Stimulated activated CD4-positive, alpha-beta T cell treated with anti-CD3 and anti-CD28 coated beads, TNF-alpha, amount 100 ng/mL, for 48 hours (primary cell): ENCODE measurements at places on chromosomes 2 and 18.
A peak's percentile ranks its signal among the peaks of the same experiment; 100 is the strongest.

DNA sequence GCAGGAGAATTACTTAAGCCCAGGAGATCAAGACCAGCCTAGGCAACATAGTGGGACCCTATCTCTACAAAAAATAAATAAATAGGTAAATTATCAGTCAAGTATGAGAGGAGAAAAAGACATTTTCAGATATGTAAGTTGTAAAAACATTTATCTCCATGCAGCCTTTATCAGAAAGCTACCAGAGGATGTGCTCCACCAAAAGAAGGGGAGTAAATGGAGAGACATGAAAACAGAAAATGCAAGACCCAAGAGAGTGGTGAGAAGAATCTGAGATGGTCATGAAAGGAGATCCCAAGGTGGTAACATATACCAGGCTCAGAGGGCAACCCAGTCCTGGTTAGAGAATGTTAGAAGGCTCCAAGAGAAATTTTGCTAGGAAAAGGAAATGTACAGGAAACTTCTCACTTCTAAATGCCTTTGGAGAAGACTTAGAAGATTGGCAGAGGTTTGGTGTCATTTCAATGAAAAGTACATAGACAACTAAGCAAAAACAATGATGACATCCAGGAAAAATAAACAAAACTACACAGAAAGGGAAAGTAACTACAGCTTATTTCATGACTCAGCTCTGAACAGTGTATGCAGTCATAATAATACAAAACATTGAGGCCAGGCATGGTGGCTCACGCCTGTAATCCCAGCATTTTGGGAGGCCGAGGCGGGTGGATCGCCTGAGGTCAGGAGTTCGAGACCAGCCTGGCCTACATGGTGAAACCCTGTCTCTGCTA lies 19.5 kb downstream of the CIB4 start:
- no peak for DNase-seq

GRCh38 chr2:55985406-55985805 lies 61.8 kb upstream of the EFEMP1 start:
- DNase-seq = no peak

GRCh38 chr2:52456561-52457377 lies 1310.8 kb upstream of the CHAC2 start:
- DNase-seq = no peak

DNA sequence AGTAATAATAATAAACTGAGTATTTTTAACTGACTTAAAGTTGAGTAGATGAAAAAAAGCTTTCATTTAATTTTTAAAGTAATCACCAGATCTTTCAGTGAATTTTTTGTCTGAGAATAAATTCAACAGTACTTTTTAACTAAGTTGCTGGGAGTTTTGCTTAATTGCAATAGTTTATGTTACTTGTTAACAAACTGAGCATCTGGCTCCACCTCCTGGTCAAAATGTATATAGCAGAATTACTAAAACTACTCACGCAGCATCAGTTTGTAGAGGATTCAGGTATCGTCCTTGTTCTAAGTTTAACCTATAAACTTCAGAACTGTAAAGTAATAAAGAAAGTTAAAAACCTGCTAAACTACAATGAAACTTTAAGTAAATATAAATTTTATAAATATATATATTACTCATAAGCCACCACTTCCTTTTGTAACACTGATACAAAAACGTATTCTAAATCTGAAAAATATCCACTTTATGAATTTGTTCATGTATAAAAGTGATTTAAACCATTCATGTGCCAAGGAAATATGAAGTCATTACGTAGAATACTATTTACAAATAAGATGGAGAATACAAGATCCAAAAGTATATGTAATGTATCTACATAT lies 21.3 kb downstream of the NOL10 start:
- no peak for DNase-seq

DNA sequence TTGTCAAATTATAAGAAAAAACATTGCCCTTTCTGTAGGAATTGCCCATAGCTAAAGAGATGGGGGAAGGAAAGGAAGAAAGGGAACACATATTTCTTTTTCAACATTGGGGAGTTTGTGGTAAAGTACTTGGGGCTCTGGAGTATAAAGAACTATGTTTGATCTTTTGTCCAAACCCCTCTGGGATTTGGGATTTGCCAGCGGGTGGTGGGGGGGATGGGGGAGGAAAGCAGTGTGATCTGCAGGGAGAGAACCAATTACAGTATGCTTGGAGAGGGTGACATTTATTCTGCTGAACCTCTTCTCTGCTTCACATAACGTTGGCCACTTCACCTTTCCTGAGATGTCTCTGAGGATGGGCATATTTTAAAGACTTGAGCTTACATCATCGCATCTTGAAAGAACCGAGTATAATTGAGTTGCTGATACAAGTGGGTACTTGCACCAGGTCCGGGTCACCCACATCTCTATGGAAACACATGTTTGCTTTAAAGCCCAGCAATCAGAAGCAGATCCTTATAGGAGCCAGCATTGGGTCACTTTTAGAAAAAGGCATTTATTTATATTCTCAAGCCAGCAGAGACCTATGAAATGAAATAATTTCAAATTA lies 73.1 kb downstream of the SPATS2L start:
- DNase-seq = no peak

- DNase-seq = peak; percentile 65
Measured at GRCh38 chr2:232521959-232522622, 1.9 kb downstream of the PRSS56 start.

GRCh38 chr2:17373041-17373440 lies 145.2 kb downstream of the RAD51AP2 start:
- no peak for DNase-seq

- DNase-seq = no peak
Measured at GRCh38 chr2:23693606-23693951, 233.3 kb downstream of the ATAD2B start.

DNA sequence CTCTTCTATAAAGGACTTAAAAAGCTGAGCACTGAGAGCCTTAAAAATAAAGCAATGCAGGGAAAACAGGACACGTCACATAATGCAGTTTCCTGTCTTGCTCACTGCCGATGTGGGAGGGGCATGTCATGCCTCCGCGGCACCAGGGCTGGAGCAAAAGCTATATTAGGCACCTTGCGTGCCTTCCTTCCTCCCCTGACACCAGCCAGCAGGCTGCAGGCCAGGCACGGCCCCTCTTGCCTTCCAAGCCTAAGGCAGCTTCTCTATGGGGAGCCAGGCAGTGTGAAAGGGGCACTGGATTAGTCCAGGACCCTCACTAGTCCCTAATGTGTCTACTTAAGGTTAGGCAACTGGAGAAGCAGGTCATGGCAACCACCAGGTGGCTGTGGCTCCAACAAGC lies 26.3 kb downstream of the MRPL35 start:
- DNase-seq = peak; percentile 22

- DNase-seq = no peak
Measured at GRCh38 chr2:9714630-9715214, 83.9 kb upstream of the YWHAQ start.

- no peak for DNase-seq
Measured at GRCh38 chr2:170576296-170576695, 138.8 kb upstream of the SP5 start.

- DNase-seq = no peak
Measured at GRCh38 chr2:118858485-118859156, 11.2 kb upstream of the EN1 start.

DNA sequence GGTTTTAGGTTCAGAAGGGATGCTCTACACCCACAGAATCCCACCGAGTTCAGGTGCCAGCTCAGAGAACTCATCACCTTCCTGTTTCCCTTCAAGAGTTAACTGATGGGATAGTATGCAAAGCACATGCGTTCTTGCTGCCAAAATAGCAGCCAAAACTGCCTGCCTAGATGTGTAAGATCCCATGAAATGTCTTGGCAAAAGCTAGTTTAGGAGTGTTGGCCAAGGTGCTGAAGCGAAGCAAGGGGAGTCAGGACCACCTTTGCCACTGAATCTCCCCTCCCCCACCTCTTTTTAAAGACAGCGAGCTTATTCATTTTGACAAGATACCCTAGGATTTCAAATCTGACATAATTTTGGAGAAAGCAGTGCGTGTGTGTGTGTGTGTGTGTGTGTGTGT lies 2.1 kb downstream of the DOCK10 start:
- DNase-seq = no peak

GRCh38 chr18:78495550-78495949 lies 484.1 kb upstream of the SALL3 start:
- no peak for DNase-seq

DNA sequence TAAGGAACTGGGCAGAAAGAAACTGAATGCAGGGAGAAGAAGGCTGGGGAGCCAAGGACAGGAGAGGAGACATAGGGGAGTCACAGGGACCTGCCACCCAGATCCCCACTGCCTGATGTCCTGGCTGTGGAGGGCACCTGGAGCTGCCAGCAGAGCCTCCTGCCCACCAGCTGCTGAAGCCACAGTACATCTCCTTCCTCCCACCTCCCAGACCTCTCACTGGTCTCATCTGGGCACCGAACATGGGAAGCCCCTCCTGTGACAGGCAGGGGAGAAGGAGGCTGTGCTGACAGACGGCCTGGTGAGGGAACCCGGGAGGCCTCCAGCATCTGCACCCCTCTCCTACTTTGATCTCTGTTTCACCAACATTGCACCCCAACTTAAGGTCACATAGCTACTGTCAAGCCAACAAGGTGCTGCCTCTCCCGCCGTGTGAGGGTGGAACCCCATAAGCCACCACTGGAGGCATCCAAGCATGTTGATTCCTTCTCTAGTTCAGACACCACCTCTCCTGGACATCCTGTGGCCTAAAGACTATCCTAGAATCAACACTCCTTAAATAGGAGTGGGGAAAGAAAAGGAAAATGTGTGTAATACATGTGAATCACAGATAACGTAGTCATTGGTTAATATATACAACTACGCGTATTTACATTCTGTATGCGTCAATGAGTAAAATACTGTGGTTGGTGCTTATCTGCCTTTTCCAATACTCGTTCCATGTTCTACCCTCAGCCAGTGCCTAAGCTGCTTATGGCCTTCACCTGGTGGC lies 3.5 kb upstream of the RNPEPL1 start:
- no peak for DNase-seq

- DNase-seq = no peak
Measured at GRCh38 chr2:196729418-196729817, 70.1 kb downstream of the GTF3C3 start.

GRCh38 chr2:120613742-120614571 lies 121.7 kb upstream of the GLI2 start:
- DNase-seq = no peak

DNA sequence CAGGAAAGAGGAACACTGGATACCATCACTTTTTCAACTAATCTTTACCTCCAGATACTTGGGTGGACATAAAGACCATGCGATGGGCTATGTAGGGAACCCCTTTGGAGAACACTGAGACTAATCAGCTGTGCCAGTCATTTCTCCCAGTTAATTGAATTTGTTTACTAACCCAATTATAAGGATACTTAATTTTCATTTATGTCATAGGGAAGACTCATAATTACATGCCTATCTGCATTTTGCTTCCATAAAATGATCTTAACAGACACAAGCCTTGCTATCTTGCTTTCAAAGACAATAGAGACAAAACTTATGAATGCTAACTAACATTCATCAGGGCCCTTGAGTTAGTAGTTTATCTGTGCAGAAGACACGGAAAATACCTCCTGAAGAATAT lies 68.9 kb upstream of the CAVIN2 start:
- no peak for DNase-seq

GRCh38 chr2:3606028-3606369 lies 11.1 kb downstream of the COLEC11 start:
- DNase-seq = no peak

- DNase-seq = no peak
Measured at GRCh38 chr2:196337208-196337953, 166.0 kb upstream of the STK17B start.

DNA sequence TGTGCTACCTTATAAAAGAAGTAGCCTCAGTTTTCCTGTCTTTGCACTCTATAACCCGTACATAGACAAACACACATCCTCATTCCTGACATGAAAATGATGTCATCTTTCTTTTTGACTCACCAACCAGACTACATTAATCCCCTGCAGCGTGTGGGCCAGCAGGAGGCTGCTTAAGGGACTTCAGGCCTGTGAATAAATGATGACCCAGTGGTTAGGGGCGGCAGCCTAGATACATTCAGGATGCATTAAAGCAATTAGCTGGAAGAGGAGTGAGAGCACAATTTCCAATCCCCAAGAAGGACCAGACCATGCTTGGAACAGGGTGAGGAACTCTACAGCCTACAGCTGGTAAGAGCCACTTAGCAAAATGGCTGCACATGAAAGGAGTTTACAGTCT lies 57.3 kb upstream of the KLF7 start:
- DNase-seq = no peak

GRCh38 chr2:196284144-196284844 lies 112.9 kb upstream of the STK17B start:
- DNase-seq = no peak

GRCh38 chr18:45321520-45321919 lies 293.8 kb upstream of the SLC14A2 start:
- DNase-seq = no peak

DNA sequence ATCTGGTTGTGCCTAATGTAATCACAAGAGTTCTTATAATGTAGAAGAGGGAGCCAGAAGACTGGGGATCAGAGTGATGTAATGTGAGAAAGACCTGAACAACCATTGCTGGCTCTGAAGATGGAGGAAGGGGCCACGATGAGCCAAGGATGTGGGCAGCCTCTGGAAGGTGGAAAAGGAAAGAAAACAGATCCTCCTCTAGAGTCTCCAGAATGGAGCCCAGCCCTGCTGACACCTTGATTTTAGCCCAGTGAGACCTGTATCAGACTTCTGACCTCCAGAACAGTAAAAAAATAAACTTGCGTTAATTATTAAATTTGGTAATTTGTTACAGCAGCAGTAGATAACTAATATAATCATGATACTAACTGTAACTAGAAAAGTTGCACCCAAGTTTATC lies 3.1 kb downstream of the RBKS start:
- DNase-seq = no peak

DNA sequence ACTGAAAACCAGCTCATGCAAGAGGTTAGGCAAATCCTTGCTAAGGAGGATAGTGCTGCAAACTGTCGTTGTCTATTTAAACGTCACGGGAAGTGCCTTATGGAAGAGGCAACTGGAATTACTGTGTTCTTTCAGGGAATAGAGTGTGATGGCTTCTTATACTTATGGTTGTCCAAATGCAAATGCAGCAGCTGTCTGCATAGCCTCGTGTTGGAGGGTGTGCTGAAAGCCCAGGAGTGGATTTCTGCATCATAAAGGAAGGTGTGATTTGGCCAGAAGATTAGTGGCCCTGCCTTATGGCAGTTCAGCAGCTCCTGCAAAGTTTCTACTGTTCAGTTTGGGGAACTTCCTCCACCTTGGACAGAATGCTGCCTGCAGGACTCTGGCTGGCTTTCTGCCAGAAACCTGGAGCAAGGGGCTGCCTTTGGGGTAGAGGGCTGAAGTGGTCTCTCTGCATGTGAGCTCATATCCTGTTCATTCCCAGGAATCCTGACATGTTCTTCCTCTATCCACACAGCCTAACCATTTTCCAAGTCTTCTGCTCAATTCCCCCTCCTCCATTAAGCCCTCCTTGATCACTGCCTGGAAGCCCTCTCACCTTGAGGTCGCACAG lies 321.2 kb upstream of the CXCR4 start:
- no peak for DNase-seq

GRCh38 chr2:119389615-119390306 lies 23.0 kb downstream of the DBI start:
- DNase-seq = no peak

DNA sequence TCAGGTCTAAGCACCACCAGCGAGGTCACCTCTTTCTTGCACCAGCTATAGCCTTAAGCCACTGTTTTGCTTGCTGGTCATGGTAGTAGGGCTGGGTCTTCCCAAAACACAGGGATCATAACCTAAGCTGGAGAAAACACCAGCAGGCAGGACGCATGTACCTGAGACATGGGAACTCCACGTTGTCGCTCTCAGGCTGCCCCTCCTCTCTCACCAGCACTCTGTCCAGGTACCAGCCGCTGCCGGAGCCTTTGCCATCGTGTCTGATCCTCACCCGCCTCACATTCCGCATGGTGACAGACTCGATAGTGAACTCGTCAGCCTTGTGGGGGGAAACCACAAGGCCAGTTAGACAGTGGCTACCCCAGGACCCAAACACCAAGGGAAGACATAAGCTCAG lies 79.5 kb downstream of the LOXHD1 start:
- no peak for DNase-seq
